ENCODE measurements at places on chromosomes 6 and 20.

DNA sequence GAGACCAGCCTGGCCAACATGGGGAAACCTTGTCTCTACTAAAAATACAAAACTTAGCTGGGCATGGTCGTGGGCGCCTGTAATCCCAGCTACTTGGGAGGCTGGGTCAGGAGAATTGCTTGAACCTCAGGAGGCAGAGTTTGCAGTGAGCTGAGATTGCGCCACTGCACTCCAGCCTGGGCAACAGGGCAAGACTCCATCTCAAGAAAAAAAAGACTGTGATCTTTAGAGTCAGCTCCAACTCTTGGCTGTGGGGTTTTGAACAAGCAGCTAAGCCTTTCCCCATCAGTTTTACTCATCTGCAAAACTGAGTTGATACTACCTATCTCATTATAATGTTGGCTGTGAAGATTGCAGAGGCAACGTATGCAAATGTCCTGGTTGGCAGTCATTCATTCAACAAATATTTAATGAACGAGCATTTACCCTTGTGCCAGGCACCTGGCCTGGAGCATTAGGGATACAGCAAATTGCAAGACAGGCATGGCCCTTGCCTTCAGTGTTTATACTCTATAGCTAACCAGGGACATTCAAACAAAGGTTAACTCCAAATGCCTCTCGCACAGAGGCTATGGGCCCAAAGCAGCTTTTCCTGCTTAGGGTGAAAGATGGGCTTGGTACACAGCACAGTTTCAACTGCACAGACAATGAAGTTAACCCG, 37.8 kb downstream of the ILRUN start:
- DNase-seq: no peak

DNA sequence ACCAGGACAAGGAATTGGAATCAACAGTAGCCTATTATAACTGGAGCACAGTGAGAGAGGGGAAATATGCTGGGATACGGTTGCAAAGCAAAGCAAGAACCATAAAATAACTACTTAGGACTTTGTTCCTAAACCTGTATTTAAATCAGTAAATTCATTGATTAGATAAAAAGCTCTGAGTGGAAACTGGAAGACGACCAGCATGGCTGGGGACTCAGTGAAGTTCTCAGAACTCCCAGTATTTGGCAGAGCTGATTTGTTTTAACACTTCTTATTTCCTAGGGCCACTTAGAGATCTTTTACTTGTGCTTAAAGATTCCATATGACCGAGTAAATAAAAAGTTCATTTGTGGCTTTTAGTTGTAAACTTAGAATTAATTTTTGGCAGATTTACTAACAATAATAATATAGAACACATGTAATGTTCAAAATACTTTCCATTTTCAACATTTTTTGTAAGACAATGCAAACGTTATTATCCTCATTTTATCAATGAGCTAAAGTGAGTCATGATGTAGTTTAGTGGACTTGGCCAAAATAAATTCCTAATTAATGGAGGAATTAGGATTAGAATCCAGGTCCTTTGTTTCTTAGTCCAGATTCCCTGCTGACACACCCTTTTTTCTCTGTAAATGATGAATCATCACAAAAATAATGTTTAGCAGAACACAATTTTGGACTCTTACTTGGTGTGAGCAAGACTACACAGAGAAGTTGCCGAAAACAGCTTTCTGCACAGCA, 392.9 kb downstream of the GJA1 start:
- DNase-seq: no peak

DNA sequence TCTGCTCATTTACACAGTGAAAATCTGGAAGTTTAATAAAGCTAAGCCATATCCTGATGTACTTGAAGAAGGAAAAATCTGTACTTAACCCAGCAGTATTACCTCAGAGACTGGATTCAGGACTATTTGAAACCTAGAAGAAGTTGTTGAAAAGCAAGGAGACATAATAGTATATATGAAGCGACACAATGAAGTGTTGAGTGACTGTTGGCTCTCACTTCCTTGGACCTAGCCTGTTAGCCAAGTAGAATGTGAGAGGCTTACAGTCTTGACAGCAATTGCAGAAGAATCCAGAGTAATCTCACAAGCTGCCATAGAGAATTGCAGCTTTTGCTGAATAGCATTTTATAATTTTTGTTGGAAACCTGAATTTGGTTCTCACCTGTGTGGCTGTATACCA, 26.7 kb downstream of the SMAP1 start:
- DNase-seq: no peak

- DNase-seq: no peak
These were observed 233.1 kb upstream of the ZNF217 start for GRCh38 chr20:53826597-53827291.

GRCh38 chr6:149273318-149273717, 44.2 kb upstream of the TAB2 start:
- no peak for DNase-seq

DNA sequence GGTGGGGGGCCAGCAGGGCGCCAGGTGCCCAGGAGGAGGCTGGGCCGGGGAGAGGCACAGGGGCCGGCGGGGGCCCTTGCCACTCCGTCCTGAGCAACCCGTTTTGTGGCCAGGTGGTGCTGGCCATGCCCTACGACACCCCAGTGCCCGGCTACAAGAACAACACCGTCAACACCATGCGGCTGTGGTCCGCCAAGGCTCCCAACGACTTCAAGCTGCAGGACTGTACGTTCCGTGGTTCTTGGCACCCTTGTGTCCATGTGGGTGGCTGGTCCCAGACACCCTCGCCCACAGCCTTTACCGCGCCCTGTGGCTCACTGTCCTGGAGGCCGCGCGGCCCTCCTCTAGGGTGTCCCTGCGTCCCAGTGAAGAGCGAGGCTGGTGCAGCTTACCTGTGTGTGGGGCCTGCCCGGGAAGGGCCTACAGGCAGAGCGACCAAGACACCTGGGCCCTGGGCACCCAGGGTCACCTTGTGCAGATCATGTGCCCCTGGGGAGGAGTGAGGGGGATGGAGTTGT, 28.7 kb downstream of the PYGB start:
- no peak for DNase-seq

- no peak for DNase-seq
These were observed 161.8 kb downstream of the MTHFD1L start for GRCh38 chr6:151027295-151027747.

DNA sequence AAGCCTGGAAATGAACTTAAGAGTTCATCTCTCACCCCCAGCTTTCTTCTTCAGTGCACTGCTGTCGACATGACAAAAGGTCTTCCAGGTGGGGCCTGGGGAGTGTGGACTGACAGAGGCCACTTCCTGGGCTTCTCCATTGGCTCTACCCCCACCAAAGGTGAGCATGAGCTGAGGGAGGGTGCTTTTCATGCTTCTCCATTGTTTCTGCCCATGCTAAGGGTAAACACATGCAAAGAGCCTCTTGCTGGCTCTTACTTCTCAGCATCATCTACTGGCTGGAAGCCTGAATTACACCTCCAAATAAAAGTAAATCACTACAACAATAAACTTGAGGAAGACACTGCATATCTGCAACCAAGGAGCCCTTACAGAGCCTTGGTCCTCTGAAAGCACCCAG, 227.2 kb downstream of the EPM2A start:
- no peak for DNase-seq

GRCh38 chr20:48928832-48929725, 7.6 kb downstream of the ARFGEF2 start:
- no peak for DNase-seq

GRCh38 chr20:54212871-54213270, 5.0 kb downstream of the PFDN4 start:
- DNase-seq: no peak

- no peak for DNase-seq
These were observed 4.5 kb downstream of the SOX4 start for GRCh38 chr6:21597801-21598673.

GRCh38 chr6:170265655-170266054, 25.2 kb downstream of the DLL1 start:
- no peak for DNase-seq

- no peak for DNase-seq
These were observed 2.3 kb downstream of the CCND3 start for GRCh38 chr6:41939176-41939847.

- no peak for DNase-seq
These were observed 81.2 kb upstream of the CCN6 start for GRCh38 chr6:111972745-111973117.

DNA sequence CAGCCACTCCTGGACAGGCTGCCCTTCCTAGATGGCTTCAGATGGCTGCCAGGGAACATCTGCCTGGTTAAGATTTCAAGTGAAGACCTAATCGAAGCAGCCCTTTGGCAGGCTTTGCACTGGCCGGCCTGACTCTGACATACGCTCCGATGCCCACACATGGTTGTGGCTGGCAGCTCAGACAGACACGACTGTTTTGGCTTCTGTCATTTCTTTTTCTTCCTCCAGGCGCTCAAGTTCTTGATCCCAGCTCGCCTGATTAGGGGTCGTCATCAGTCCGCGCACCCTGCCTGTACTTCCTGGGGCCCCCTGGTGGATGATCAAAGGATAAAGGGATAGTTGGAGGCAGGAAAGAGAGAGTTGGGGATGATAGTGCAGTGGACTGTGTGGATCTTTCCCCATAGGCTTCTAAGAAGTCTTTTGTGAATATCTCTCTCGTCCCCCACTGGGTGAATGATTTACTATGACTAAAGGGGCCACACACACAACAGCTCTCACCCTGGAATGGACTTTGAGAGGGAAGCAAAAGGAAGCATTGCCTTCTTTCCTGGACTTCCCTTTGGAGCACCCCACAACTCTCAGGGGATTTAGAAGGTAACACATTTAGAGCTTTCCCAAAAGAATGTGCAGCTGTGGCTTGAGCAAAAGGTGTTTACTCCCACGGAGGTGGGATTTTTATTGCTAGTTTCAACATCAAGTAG, 21.4 kb upstream of the TRAM2 start:
- no peak for DNase-seq

GRCh38 chr6:63307581-63308246, 12.1 kb downstream of the LGSN start:
- DNase-seq: no peak

GRCh38 chr6:80456724-80457438, 350.4 kb downstream of the BCKDHB start:
- DNase-seq: no peak
